ENCODE measurements at places on chromosomes 1 and 21.

- no peaks in the 10 kb centered on the region for H3K36me3 ChIP-seq
- peak within 1 kb of the TSS; percentile 83 for H3K27ac ChIP-seq
- peak within 1 kb of the TSS; percentile 92 for H3K4me3 ChIP-seq
- no peaks in the 10 kb centered on the region for H3K27me3 ChIP-seq
- H3K4me1 ChIP-seq = peaks cover 33% of the 10 kb centered on the region
Measured at GRCh38 chr1:33036526-33037503, at the start of gene AK2. TSS of gene AK2 (minus strand) at chr1:33036883. CDS start at chr1:33036828, 55 bp downstream.

GRCh38 chr1:60245324-60245723 lies 171.8 kb upstream of the C1orf87 start:
- no peak for DNase-seq
- H3K36me3 ChIP-seq = no peaks in the 10 kb centered on the region
- no peak overlapping the region for H3K4me3 ChIP-seq
- H3K27me3 ChIP-seq = no peaks in the 10 kb centered on the region
- H3K4me1 ChIP-seq = no peaks in the 10 kb centered on the region

DNA sequence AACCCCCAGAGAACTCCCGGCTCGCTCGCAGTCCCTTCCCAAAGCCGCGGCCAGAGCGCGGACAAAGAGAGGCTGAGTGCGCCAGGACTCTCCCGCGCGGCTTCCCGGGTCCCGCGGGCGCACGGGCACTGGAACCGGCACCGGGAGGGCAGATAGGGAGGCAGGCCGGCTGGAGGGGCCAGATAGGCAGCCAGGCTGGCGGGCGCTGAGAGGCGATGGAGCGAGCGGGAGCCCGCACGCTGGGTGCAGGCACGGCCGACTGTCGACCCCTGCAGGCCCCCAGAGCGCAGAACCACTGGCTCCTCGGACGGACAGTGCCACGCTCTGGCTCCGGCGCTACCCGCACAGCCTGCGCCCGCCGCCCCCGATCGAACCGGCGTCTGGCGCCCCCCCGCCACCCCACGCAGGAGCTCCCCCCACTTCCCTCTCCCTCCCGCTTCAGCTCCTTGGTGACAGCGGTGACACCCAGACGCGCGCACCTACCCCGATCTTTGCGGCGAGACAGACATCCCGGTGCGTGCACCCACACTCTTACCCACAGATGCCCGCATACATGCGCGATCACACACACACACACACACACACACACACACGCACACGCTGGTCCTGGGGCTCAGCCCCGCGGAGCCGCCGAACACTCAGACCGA lies 534 bp downstream of the SLC6A9 start:
- DNase-seq = peak; percentile 63
- peaks cover 55% of the 10 kb centered on the region for H3K4me1 ChIP-seq
- H3K4me3 ChIP-seq = peak overlapping the region; percentile 81
- peak overlapping the region; percentile 89 for H3K27ac ChIP-seq
- no peaks in the 10 kb centered on the region for H3K36me3 ChIP-seq

DNA sequence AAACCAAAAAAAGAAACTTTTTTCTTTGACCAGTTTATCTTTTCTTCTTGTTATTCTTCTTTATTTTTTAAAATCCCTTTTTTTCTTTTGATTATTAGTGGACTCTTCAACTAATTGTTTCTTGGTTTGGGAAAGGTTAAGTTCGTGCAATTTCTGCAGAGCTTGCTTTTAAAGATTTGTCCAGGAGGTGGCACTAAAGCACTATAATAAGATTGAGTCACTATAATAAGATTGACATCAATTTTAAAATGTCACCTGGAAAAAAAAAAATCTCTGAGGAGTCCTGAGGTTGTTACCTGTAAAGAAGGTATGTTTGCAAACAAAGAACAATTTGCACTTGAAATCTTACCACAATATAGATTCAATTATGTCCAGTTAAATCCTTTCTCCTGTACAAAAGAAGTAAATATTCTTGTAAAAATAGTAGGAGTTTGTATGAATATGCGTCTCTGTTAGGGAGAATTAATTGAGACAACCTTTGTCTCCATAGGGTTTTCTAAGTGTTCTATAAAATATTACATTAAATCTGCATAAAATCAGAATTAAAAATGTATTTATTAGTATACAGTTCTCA lies 166.7 kb downstream of the ADGRL4 start:
- no peak overlapping the region for H3K27ac ChIP-seq
- no peak overlapping the region for H3K4me3 ChIP-seq
- no peaks in the 10 kb centered on the region for H3K36me3 ChIP-seq
- DNase-seq = no peak
- peaks cover 5% of the 10 kb centered on the region for H3K4me1 ChIP-seq

- no peaks in the 10 kb centered on the region for H3K4me1 ChIP-seq
- H3K36me3 ChIP-seq = peaks cover 36% of the 10 kb centered on the region
- H3K27ac ChIP-seq = no peak overlapping the region
- no peak for DNase-seq
- H3K4me3 ChIP-seq = no peak overlapping the region
- H3K27me3 ChIP-seq = no peaks in the 10 kb centered on the region
Measured at GRCh38 chr1:180112091-180112490, 42.6 kb upstream of the QSOX1 start.

- H3K4me1 ChIP-seq = peaks cover 17% of the 10 kb centered on the region
- no peak overlapping the region for H3K4me3 ChIP-seq
- H3K36me3 ChIP-seq = no peaks in the 10 kb centered on the region
- H3K27ac ChIP-seq = no peak overlapping the region
- no peak for DNase-seq
- no peaks in the 10 kb centered on the region for H3K27me3 ChIP-seq
Measured at GRCh38 chr1:158145173-158145719, 35.4 kb upstream of the CD1D start.
